ENCODE measurements at places on chromosomes 7 and 10.

GRCh38 chr7:141115965-141116364, 42.1 kb downstream of the TMEM178B start:
- no peak for DNase-seq

DNA sequence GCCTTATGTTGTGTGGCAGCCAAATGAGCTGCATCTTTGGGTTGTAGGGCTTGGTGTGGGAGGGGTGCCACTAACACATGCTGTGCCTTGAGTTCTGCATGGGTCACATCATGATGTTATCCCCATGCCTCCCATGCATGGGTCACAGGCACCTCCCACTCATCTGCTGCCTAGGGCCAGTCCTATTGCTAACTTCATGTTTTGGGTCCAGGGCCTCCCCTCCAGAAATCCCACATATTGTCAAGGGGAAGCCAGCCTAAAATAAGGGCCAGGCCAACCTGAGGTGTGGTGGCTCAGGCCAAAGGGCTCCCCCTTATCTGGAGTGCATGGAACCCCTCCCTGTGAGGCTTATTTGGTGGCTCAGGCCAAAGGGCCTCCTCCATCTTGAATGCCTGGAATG, 299.0 kb downstream of the RPS24 start:
- no peak for DNase-seq

DNA sequence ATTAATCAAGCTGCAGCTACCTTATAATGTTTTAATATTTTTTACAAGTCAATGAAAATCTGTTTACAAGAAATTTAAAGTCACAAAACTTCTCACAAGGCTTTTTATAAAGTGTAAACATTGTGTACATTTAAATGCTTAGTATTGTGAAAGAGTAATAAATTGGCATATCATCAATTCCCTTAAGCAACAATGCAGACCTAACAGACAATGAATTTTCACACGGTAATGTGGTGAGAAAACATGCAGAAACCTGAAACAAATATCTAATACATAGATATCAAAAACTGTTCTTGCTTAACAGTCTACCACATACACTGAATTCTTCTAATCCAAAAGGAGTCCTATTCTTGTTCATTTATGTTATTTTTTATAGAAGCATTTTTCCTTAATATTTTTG, 220.7 kb downstream of the CRPPA start:
- DNase-seq: no peak

DNA sequence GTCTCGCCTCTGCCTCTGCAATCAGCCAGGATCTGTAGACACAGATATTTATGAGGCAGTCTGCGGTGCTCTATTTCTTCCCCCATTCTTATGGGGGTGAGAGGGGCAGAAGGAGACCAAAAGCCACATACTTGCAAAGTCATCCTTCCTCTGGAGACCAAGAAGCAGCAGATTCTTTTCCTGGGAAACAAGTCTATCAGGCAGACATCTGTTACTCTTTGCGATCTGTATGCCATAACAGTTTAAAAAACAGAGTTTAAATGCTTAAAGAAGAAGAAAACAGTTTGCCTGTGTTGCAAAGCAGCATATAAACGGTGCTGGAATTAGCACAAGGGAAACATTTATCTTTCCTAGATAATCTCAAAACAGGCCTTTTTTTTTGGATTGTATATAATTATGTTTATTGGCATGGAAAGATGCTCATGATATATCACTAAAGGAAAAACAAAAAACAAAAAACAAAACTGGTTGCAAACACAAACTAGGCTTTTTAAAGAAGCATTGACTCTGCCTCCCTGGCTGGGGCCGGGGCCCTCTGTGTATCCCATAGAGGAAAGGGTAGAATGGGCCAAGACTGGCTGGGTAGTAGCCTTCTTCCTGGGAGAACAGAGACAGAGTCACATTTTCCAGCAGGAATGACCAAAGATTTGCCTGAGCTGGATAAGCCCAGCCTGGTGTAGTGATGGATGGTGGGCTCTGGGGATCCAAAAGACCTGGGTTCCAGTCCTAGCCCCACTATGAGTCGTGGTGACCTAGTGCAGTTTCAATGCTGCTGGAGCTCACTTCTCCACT, 50.4 kb downstream of the RGS10 start:
- DNase-seq: no peak

GRCh38 chr10:77350711-77351119, 286.9 kb downstream of the KCNMA1 start:
- no peak for DNase-seq

DNA sequence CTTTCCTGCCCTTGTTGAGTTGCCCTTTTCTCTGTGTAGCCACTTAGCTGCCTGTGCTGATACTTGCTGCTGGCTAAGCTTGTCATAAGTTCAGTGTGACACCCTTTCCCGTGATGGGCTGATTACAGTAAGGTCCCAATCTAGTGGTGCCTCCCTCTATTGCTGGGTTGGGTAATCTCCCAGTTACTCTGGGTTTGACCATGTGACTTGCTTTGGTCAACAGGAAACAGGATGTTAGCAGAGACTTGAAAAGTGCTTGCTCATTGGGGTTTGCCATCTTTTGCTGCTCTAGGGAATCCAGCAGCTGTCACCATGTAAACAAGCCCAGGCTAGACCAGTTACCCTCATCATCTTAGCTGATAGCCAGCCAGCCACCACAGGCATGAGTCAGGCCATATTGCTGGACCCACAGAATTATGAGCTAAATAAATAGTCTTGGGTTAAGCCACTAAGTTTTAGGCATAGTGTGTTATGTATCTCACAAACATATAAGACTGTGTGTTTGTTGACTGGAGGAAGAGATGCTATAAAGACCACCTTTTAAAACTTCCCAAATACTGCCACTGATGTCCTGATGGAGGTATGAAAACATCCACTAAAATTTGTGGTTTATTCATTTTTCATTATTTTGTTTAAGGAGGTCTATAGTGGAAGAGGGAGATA, 4.0 kb upstream of the LEP start:
- DNase-seq: no peak

DNA sequence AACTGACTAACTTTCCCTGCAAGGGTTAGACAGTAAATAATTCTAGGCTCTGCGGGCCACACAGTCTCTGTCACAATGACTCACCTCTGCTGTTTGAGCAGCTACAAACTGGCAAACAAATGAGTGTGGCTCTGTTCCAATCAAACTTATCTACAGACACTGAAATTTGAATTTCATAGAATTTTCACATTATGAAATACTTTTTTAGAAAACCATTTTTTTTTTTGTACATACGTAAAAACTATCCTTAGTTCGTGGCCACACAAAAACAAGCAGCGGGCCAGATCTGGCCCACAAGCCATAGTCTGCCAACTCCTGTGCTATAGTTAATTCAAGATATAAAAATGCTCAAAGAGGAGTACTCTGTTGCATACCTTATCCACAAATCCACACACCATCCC, 32.6 kb downstream of the PIP4K2A start:
- DNase-seq: peak; percentile 26

GRCh38 chr10:26486304-26486703, 48.2 kb downstream of the APBB1IP start:
- DNase-seq: no peak

DNA sequence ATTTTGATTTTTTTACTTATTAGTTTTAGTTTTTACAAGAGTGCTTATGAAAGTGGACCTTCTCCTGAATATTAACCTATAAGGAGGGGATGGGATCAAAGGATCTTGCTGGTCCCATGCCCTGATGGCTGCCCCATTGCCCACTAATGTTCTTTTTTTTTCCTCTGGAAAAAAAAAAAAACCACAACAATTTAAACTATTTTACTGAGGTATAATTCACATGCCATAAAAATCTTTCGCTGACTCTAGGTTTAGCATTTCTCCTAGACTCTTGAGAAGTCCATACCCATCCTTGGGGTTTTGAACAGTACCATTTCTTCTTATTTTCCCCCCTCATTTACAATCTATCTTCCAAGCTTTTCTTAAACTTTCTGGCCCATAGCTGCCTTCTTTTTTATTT, 481.8 kb downstream of the TFEC start:
- no peak for DNase-seq

DNA sequence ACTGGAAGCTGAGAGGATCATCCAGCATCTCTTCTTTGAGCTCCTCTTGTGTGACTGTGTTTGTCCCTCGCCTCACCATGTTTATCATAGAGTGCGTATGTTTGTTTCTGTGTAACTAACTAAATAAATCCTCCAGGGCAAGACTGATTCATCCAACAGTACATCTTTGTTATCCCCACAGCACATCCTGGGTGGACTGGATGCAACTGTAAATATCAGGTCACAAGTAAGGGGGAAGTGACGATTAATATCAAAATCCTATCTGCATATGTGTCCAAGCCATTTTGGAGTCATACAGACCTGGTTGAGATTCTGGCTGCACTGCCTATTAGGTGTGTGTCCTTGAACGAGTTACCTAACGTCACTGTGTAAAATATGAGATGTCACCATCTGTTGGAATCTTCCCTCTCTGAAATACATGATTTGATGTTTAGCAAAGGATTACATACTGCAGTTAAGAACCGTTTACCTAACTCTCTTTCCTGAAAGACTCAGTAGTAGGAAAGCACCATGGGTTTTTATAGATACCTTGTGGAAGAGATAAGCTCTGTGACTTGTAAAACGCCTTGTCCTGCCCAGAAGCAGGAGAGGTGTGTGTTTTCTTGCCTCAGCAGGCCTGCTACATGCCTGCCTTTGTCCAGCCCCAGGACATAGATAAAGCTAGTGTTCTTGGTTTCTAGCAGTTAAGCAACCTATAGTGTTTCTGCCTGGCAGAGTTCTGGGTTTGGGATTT, 25.8 kb downstream of the WBP1L start:
- no peak for DNase-seq

DNA sequence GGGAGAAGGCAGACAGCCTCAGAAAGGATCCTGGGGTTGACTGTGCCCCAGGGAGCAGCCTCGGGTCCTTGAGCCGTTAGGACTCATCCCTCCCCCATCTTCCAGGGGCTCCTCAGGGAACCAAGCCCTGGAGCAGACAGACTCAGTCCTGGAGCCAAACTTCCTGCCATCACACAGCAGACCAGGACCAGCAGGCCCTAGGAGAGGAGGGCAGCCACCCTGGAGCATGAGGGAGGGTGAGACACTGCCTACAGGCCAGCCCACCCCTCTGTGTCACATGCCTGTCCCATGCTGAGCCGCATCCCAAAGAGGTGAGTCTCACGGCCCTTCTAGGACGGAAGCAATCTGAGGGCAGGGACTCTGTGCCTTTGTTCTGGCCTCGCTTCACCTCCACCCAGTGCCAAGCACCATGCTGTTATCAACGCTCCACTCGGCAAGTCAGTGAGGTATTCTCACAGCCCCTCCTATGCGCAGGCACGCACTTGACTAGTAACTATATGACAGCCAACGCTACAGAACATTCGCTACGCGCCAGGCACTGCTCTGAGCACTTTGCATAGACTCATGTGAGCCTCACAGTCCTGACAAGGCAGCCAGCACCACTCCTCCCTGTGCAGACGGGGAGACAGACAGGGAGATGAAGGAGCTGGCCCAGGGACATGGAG, 19.1 kb downstream of the MAD1L1 start:
- DNase-seq: no peak

- DNase-seq: no peak
These were observed 142.0 kb downstream of the SRPK2 start for GRCh38 chr7:105246679-105247078.

GRCh38 chr10:104488439-104488832, 134.8 kb downstream of the CFAP58 start:
- DNase-seq: no peak

DNA sequence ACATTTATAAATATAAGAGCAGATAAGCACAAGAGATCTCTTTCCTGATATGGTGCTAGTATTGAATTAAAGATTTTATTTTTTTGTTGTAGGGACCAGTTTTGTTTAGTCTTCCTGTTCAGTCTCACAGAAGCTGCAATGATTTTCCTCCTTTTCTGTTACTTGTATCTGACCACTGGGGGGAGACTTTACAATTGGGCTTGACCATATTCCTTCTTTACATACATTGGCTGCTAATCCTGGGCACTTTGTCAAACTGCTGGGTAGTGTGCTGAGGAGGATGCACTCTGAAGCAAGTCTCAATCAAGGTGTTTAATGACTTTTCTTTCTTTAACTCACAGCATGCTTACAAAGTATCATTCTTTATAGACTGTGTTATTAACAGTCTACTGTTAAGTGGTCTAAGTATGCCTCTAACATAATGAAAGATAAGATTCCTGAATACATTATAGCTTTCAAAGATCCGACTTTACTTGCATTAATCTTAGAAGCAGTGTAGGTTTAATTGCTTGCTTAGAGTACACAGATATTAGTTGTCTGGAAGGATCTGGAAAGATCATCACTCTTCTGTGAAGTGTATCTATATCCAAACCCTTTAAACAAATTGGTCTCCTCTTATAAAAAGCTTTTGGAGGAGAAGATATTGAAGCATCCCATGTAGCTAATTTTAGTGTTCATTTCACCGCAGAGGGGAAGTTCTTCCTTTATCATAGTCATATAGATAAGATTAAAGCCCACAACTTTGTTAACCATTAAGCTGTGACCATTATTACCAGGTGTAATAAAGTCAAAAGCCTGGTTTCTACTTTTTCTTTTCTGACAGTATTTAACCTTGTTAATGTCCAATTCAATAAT, 3.1 kb downstream of the PALS2 start:
- DNase-seq: no peak

- DNase-seq: no peak
These were observed 351.3 kb downstream of the CRPPA start for GRCh38 chr7:16069998-16070397.

- DNase-seq: no peak
These were observed 129.5 kb downstream of the PTPN20 start for GRCh38 chr10:47040681-47041080.

GRCh38 chr10:95069286-95069685, at the start of gene CYP2C8:
Gene CYP2C8, minus strand, starts transcription at chr10:95069497. Its CDS starts 95 bp downstream, at chr10:95069402.
- no peak for DNase-seq

DNA sequence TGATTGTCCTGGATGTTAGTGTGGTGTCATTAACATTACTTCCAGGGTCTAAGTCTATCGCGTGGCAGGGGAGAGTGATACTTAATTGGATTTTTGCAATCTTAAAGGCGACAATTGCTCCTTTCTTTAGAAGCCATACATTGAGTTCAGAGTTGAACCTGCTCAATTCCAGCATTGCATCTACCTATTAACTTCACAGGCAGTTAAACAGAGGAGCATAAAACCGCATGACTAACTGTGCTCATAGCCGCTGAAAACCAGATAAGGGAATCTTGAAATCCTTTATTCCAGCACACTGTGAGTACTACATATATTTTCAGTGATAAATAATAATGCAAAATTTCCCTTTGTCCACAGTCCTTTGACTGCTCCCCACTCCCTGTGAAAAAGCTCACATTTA, 255.3 kb downstream of the STK31 start:
- DNase-seq: no peak

DNA sequence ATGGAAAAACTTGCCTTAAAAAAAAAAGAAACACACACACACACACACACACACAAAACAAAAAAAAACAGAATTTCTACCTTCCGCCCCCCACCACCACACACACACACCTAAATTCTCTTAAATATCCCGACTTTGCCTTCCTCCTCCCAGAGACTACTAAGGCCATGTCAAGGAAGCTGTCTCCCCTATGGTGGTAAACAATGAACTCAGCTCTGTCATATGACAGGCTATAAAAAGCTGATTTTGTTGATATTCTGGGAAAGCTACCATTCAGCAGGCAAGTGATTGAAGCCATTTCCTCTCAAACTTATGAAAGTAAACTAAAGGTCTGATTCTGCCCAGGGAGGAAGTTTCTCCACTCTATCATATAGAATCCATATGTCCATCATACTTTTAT, 471.0 kb downstream of the GFRA1 start:
- DNase-seq: no peak

- no peak for DNase-seq
These were observed 4.7 kb upstream of the MRLN start for GRCh38 chr10:59757966-59758365.

GRCh38 chr10:79055100-79055782, 13.5 kb upstream of the ZMIZ1 start:
- DNase-seq: no peak

GRCh38 chr7:116311816-116312471, 101.6 kb downstream of the TES start:
- no peak for DNase-seq

GRCh38 chr7:14691597-14692203, 210.9 kb downstream of the DGKB start:
- no peak for DNase-seq

All from stimulated activated CD8-positive, alpha-beta memory T cell treated with anti-CD3 and anti-CD28 coated beads, Interleukin-4, amount 100 ng/mL, for 4 hours (primary cell).